ENCODE measurements at places on chromosomes 5 and 9. TPM values are rescaled to one million over a fixed set of nuclear protein-coding genes. Genes with fewer than 3 reads are reported as not detected.

- no peak for DNase-seq
Observed at GRCh38 chr5:35056686-35057085, 8.9 kb upstream of the AGXT2 start.

GRCh38 chr9:28923351-28923750 lies 1350.1 kb upstream of the C9orf72 start:
- DNase-seq = no peak

LSM11 gene
- total RNA-seq = 9.2 TPM

DNA sequence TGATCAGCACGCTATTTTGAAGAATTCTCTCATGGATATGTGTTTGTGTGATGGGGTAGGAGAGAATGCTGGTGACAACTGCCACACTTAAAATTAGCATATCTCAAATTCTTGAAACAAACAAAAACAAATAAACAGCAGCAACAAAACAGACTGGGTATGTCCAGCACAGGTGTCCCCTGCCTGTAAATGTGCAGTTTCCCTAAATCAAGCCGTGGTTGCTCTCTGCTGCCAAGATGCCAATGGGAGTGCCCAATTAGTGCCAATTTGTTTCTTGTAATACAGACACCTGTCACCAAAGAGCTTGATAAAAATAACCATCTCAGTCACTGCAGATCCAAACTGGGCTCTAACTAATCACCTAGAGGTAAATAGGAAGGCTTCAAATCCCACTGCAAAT lies 144.2 kb upstream of the SMARCA2 start:
- DNase-seq = no peak

DNA sequence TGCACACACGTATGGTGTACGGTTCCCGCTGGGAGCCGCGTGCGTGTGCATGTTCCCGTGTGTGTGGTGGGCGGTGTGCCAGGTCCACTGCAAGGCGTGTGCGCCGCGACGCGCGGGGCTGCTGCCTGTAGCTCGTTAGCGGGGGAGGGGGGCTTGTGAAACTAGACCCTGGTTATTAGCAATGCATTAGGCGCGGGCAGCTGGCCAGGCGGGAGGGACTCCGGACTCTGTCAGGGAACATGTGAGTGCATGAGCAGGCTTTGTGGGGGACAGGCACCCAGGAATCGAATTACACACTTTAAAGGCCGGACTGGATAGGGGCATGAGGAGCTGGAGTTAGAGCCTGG lies 32.2 kb upstream of the ENHO start:
- DNase-seq = no peak

DNA sequence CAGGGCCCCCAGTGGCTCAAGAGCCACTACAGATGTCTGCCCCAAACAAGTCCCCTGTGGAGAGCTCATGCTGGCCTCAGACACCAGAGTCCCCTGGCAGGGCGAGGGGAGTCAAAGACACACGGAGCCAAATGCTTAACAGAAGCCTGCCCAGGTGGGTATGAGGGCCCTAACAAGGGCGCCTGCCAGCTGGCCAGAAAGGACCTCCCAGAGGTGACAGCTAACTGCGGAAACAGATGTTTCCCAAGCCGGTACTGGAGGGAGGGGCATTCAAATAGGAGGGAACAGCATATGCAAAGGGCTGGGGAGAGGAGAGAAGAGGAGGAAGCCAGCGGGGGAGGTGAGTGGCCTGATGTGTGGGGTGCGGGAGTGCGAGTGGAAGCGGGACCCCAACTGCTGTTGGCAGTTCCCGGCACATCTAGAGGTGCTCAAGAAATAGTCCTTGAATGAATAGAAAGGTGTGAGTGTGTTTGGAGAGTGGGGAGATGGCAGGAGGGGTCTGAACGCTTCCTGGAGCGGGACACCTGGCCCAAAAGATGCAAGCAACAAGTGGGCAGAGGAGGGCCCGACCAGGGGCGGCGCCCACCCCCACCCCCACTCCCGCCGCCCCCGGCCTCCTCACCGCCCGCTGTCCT lies 824 bp downstream of the MXD3 start:
- peak; percentile 84 for DNase-seq

DNA sequence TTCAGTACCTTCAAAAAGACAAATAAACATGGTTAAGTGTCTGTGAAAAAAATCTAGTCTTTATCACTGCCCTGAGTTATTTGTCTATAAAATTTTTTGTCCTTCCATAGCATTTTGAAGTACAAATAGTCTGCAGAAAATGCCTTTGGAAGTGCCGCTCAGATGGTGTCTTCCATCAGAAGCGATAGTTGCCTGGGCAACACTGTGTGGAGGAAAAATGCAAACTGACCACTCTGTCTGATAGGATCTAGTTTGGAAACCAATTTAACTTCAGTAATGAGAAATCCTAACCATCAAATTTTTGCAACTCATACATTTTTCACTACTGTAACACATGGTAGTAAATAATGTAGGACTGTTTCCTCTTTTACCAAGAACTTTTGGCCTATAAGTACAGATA lies 449.9 kb downstream of the PRELID2 start:
- no peak for DNase-seq

RASGRF2 gene
- total RNA-seq = 21.1 TPM

GRCh38 chr9:116219686-116220085 lies 66.1 kb downstream of the PAPPA start:
- no peak for DNase-seq

DNA sequence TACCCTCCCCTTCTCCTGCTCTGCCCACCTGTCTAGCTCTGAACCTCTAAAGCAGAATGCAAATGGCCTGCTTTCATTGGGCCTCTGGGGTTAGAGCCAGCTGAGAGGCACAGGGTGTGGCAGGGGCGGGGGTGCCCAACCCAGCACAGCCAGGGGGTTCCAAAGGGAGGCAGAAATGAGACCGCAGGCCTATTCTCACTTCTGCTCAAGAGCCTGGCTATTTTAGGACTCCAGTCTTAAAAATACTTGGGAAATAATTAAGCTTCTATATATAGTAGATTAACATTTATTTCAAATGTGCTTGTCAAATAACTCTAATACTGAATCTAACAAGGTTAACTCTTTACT lies 5.7 kb downstream of the QSOX2 start:
- no peak for DNase-seq

- DNase-seq = no peak
Observed at GRCh38 chr5:140073296-140073695, 30.2 kb upstream of the NRG2 start.

DNA sequence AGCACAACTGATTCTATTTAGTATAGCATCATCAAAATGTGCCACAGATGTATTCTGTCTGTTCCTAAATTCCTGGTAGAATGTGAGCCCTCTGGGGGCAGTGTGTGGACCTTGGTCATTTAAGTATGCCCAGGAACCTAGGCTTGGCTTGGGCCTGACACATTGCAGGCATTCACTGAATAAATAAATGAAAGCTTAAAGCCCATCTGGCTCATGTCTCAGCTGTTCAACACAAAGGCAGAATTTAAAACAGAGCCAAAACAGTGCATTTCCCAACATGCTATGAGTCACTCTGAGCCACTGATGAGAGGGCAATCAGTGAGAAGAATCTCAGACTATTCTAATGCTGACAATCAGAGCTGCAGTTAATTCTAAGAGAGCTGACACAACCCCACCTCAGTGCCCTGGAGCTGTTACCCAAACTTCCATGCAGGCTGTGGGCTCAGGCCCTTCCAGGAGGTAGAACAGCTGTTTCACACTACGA lies 8.1 kb downstream of the FAM193B start:
- no peak for DNase-seq

DNA sequence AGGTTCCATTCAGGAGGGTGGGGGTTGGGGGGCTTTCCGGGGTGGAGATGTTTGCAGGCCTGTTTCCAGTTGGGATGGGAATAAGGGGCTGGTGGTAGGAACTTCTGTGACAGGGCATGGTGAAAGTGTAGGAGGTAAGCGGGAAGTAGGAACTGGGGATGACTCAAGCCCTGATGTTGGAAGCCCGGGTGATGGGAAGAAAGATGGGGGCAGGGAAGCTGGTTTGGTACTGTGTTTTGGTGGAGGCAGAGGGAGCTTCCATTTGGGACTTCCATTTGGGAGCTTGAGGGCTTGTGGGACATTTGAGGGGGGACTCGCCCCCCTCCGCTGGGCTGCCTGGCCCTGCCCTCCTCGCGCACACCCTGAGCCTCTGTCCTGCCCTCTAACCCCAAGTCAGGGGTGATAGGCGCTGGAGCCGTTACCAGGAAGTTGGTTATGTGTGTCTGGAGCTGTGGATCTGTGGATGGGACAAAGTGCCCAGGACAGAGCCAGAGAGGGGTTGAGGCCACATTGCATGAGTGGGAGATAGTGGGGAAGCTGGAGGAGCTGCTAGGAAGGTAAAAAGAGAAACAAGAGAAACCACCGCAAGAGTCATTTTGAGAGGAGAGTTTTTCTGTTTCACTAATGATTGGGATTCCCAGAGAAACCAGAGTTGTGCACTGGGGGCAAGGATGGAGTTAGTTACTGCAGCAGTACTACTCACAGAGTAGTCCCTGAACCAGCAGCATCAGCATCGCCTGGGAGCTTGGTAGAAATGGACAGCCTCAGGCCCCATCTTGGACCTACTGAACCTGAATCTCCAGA lies 6.6 kb downstream of the RGS14 start:
- DNase-seq = no peak

NUTM2G gene
- total RNA-seq = not detected

- no peak for DNase-seq
Observed at GRCh38 chr5:180230017-180230416, 21.0 kb upstream of the RASGEF1C start.

DDX4 gene
- total RNA-seq = 0.19 TPM

Data from activated CD4-positive, alpha-beta T cell treated with anti-CD3 and anti-CD28 coated beads, Interleukin-2, amount 10 ng/mL, durations not matched to agents 24 days and 14 days (primary cell).